Activated CD4-positive, alpha-beta T cell treated with anti-CD3 and anti-CD28 coated beads, Interleukin-2, amount 50 U/mL, for 24 hours (primary cell): ENCODE measurements at places on chromosomes 7 and 10.

DNA sequence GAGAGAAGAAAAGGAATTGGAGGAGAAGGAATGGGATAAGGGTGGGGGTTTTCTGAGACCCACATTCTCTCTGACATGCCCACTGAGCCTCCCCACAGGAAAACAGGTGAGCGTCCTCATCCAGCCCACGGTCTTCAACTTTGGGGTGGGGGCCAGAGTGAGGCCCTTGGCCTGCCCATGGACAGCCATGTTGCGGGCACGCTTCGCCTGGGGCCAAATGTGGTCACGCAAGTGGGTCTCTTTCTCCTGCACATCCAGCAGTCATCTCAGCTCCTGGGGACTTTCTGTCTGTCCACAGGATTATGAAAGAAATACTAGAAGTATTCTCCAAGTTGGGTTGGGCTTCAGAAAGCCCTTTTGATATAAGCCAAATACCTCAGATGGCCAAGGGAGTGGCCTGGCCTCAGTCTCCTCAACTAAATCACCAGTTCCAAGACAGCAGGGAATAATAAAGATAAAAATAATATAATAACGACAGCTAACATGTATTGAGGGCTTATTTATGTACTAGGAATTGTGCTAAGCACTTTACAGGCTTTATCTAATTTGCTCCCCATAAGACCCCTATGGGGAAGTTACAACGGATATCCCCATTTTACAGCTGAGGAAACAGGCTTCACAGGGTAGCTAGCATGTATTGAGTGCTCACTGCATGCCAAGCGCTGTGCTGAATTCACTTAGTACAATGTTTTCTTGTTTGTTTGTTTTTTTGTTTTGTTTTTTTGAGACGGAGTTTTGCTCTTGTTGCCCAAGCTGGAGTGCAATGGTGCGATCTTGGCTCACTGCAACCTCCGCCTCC is 57.2 kb upstream of the LBX1 start:
- no peak for DNase-seq

DNA sequence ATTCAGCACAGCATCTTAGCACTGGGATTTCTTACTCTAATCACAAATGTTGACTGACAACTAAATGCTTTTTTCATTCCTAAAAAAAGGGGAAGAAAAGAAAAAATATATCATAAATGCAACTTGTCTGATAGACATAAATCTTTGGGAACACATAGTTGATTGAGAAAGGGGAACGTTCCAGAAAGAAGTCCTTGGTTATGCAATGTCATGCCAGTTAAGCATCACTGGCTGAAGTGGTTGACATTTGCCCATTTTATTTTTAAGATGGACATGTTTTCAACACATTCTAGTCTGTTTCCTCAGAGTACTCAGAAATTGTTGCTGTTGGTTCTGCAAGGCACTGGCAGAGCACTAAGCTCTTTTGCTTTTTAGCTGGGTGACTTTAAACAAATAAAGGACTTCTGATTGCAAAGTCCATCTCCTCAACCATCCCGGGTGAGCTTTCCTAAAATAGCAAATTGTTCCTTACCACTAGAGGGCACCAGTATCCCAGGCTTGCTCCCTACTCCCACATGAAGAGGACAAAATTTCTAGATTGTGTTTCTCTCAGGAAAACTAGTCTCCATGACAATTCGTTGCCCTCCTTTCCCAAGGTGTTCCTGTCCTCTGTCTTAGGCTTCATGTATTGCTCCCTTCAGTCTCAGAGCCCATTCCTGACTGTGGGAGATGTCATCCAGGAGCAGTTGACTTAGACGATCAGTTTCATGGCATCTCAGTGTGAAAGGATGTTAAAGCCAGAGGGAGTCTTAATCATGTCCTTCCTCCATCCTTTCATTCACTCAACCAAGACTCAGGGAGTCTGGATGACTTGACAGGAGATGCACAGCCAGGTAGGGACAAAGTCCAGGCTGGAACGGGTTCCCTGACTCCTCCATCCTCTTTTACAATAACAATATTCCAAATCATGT is 23.9 kb downstream of the OPALIN start:
- no peak for DNase-seq

- no peak for DNase-seq
These were observed 22.6 kb downstream of the HERC4 start for GRCh38 chr10:68052463-68052862.

- DNase-seq, result no peak
These were observed 9.9 kb downstream of the SOSTDC1 start for GRCh38 chr7:16455591-16455990.

DNA sequence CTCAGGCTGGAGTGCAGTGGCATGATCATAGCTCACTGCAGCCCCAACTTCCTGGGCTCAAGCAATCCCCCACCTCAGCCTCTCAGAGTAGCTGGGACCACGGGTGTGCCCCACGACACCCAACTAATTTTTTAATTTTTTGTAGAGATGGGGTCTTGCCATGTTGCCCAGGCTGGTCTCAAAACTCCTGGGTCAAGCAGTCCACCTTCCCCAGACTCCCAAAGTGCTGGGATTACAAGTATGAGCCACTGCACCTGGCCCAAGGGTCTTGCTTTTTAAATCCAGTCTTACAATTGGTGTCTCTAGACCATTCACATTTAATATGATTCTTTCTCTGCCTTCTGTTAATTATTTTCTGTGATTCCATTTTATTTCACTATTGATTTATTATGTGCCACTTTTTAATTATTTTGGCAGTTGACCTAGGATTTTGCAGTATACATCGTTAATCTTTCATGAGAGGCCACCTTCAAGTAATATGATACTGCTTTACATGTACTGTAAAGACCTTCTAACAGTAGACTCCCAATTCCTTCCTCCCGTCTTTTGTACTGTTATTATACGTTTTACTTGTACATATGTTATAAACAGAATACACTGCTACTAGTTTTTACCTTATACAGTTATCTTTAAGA is 18.7 kb downstream of the MMP21 start:
- DNase-seq, result no peak

DNA sequence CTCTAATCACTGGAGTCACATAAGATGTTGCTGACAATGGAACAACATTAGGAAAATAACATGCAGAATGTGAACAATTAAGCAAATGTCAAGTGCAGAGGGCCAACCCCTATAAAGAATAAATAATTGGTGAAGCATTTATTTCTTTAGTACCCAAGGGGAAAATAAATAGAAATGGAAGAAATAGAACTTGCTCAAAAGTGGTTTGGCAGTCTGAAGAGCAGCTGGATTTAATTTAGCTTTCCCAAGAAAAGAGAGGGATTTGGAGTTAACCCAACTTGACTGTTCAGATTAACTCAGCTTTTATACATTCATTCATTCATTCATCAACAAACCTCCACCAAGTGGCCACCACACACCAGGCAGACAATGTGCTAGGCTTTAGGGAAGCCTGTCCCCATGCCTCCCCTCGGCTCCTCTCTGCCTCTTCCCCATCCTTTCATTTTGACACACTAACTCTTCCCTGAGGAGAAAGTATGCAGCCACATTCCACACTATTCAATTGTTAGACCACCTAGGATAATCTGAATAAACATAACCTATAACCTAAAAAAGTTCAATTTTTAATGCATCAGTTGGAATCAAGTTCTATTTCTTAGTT is 295.5 kb downstream of the AHR start:
- no peak for DNase-seq
